C1 segment of cervical spinal cord (tissue), 14 donors: ENCODE measurements at places on chromosomes 3 and 15.

DNA sequence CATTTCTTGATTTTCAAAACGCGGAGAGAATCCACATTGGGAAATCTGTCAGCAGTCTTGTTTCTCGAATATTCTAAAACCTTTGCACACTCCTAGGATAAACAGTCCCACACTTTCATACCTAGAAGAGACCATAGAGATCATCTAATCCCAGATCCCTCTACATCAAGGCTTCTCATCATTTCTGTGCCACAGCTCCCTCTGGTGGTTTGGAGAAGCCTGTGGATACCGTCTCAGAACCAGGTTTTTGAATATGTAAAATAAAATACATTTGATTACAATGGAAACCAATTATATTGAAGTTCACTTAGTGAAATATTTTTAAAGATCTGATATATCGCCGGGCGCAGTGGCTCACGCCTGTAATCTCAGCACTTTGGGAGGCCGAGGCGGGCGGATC, 211.9 kb upstream of the GOLGA6L4 start:
- DNase-seq, result no peak

DNA sequence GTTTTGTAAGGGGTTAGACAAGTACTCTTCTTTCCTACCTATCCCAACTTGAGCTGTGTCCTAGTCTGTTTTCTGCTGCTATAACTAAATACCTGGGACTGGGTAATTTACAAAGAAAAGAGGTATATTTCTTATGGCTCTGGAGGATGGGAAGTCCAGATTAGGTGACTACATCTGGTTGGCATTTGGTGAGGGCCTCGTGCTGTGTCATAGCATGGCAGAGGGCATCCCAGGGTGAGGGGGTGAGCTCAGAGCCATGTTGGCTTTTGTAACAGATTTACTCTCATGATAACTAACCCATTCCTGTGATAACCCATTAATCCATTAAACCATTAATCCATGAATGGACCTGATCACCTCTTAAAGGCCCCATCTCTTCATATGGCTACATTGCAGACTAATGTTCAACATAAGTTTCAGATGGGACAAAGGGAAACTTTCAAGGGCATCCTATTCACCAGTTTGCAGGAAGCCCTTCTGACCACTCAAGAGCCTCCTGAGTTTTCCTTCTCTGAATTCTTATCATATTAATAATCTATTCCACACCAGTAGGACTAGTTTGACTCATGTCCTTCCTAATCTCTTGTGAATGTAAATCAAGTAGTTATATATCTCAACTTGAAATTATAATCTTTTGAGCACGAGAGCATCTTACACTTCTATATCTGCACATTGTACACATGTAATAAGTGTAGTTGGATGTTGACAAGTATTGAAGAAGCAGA, 185.7 kb upstream of the ZPLD1 start:
- no peak for DNase-seq

DNA sequence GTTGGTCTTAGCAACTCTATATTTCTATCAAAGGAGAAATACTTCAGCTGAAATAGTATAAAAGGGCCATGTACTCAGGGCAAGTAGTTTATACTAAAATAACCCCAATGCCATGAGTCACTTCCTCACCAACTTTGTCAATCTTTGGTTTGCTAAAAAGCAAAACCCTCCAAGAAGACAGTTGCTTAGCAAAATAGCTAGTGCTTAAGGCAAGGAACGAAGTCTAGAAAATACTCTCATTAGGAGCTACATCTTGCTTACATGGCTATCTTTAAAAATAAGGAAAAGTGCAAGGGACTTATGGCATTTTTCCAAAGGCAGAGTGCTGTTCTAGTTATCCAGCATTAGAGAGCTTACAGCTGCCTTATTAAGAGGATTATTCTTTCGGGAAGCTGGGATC, 28.4 kb downstream of the P3H2 start:
- DNase-seq, result no peak

- DNase-seq, result no peak
These were observed 49.9 kb downstream of the KLF13 start for GRCh38 chr15:31376511-31376910.

DNA sequence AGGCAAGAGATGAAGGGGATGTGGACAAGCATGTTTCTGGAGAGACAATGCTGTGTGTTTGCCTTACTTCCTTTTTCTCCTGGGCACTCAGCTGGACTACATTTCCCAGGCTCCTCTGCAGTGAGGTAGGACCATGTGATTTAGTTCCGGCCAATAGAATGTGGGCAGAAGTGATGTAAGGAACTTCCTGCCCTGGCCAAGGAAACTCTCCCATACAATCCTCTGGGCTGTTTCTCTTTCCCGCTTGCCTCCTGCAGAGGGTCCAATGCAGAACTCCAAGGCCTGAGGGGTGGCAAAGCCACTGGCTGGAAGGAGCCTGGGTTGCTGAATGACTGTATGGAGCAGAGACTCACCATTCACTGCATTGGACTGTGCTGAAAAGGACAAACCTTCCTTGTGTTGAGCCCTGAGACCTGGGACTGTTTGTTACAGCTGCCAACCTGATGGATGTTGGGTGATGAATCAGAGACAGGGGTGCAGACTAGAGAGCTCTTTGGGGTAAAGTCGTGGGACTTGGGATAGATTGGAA, 82.7 kb upstream of the SLC6A6 start:
- no peak for DNase-seq

DNA sequence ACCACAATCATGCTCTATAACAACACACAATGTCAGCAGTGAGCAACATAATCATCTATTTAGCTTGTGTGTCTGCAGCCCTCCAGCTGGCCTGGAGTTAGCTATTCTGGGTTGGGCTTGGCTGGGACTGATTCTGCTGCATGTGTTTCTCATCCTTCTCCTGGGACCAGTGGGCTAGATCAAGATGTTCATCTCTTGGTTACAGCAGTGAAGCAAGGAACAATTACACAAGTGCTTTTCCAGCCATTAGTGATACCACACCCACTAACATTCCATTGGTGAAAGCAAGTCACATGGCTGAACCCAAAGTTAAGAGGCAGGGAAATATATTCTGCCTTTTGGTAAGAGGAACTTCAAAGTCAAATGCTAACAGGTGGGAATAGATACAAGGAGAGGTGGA, 14.6 kb downstream of the NUDT16 start:
- no peak for DNase-seq

GRCh38 chr3:44913868-44914468, 39.6 kb downstream of the TGM4 start:
- DNase-seq, result peak; percentile 10

DNA sequence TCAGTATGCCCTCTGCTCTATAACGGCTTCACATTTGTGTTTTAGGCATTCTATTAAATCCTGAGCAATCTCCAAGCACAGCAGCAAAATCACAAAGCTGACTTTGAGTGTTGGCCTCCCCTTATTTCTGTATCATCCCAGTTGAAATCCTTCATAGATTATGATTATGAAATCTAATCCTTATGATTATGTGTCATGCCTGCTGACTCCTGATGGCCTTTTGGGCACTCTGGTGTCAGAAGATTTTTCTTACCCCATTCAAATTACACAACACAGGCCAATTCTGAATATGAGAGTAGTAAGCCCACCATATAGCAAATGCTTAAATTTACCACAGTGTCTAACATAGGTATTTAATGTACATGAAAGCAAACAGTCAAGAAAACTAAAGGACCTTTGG, 34.3 kb downstream of the CDV3 start:
- DNase-seq, result no peak

DNA sequence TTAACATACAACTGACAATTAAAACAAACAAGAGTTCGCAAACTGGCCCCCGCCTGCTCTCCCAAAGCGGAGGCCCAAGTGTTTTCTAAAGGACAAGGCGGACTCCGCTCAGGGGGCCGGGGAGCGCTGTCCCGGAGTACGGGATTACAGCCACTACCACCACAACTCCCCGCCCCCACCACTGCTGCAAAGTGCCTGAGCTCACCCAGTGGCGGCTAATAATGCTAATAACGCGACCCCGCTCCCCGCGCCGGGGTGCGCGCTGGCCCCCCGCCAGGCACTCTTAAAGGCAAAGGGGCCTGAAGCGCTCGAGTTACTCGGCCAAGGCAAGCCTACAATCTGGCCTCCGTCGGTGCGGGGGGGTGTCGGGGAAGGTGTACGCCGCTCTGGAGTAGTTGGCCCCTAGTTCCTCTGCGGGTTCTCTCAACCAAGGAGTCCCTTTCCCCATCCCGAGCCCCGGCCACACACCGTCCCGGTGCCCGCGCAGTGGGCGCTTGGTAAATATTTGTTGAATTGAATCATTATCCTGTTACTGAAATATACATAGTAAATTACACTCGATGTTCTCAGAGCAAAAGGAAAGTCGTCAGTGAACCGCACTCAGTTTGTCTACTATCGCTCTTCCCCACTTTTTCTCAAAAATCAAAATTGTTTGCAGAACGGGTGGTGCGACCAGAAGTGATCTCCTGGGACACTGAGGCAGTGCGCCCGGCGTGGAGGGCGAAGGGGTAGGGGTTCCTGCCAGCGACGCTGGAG, 827 bp downstream of the WNT5A start:
- DNase-seq, result peak; percentile 49

DNA sequence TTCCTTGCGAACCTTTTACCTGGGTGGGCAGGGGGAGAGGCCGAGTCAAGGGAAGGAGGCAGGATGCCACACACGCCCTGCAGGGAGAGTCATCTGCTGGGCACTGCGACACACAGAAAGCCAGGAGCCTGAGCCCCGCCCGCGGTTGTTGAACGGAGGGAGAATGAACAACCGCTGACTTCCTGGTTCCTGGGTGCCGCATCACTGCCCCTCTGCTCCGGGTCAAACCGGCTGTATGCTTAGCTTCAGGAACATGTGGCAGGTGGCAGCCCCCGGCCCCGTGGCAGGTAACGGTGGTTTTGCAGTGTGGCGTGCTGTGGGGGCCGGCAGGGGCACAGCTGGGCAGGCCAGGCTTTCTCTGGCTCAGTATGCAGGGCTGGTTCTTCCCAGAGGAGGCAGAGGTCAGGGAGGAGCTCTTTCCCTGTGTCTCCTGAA, 33.4 kb downstream of the APBA2 start:
- DNase-seq, result no peak

DNA sequence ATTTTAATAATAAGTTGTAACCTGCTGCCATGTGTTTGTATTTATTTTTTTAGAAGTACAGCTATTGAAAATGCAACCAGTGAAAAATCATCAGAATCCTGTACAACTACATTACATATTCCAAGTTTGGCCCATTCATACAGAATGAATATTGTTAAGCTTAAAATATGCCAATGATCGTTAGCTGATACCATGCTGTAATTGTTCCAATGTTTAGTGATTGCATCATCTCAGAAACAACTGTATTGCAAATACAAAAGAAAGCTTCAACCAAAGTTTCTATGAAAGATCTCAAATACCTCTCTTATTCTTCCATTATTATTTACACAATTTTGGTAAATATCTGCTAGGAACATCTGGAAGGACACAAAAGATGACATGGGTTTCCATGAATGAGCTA, 51.6 kb upstream of the ALCAM start:
- DNase-seq, result no peak

DNA sequence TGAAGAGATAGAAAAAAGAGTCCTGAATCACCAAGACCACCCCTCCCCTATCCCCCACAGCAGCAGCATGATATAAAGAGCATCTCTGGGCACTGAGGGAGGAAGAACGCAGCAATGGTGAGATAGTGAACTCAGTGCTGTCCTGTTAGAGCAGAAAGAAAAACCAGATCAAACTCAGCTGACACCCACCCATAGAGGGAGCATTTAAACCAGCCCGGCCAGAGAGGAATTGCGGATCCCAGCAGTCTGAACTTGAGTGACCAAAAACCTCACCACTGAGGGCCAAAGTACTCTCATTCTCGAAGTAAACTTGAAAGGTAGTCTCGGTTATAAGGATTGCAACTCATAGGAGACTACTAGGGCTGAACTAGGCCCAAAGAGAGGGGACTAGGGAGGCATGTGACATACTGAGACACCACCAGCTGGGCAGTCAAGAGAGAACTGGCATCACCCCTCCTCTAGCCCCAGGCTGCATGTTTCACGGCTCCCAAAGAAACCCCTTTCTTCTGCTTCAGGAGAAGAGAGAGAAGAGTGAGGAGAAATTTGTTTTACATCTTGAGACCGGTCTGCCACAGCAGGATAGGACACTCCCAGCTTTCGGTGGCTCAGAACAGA, 39.2 kb upstream of the TGFBR2 start:
- no peak for DNase-seq

DNA sequence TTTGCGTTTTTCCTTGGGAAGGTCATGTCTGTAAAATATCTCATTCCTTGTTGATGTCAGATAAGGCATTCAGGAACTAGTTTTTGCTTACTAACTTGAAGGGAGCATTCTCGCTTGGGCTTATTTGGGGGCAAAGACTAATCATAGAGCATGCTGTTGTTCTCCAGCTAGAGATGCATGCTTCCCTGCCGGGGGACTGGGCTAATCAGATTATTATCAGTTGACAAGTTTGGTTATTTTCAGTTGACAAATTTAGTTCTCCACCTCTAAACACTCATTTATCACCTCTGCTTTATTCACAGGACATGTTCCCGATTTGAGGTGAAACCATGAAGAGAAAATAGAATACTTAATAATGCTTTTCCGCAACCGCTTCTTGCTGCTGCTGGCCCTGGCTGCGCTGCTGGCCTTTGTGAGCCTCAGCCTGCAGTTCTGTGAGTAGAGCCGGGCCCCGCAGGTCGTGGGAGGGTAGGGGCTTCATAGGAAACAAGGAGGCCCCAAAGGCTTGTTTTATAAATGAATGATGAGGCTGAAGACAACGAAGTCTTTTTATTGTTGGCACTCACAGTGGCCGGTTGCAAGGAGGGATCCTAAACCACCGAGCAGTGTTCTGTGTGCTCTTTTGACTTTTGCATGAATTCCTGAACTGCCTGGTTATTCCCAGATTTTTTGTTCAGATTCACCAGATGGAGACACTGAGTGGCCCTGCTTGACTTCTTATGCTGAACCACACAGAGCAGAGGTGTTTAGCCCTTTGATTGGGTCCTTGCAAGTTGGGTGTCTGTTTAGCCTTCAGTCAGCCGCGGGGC, 28.4 kb downstream of the PXYLP1 start:
- DNase-seq, result no peak

- no peak for DNase-seq
These were observed 82.0 kb downstream of the TFRC start for GRCh38 chr3:195999896-196000295.

DNA sequence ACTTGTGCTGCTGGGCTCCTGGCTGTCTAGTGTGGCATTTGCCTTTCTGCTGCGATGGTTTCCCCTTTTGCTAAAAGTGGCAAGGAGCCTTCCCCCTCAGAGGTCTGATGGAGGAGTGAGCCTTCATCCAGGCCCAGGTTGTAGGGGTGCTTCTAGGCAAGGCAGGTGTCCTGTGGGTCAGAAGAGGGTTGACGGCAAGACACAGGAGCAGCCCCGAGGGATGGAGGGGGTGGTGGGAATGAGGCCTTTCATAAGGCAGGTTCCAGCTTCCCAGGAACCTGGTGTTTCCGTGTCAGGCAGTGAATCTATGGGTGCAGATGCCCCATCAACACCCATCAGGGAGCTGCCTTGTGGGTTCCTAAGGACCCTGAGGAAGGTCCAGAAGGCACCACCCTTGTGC, 63.0 kb upstream of the TAMM41 start:
- DNase-seq, result no peak
